ENCODE measurements at places on chromosomes 3 and 15. TPM values are rescaled to one million over a fixed set of nuclear protein-coding genes. Genes with fewer than 3 reads are reported as not detected.

DNA sequence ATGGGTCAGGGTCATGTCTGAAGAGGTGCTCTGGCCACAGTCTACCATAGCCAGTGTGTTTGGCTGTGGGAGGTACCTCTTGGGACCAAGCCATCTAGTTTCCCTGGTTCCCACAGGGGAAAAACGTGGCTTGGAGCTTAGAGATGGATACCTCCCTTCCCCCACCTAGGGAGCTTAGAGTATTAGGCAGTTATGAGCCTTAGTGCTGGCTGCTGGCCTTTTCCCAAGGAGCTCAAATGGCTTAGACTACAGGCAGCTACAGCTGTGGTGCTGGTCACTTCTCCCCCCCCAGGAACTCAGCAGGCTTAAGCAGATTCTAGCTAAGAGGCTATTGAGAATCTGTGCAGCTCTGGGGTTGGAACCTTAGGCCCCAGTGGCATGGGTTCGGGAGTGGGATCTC lies 591.2 kb downstream of the NSUN3 start:
- no peak for DNase-seq

C3orf80 gene
- total RNA-seq, result 1.0 TPM

- no peak for DNase-seq
These were observed 1121.4 kb upstream of the ALCAM start for GRCh38 chr3:104245261-104245660.

- DNase-seq, result no peak
These were observed 45.5 kb downstream of the TFG start for GRCh38 chr3:100754563-100755334.

DNA sequence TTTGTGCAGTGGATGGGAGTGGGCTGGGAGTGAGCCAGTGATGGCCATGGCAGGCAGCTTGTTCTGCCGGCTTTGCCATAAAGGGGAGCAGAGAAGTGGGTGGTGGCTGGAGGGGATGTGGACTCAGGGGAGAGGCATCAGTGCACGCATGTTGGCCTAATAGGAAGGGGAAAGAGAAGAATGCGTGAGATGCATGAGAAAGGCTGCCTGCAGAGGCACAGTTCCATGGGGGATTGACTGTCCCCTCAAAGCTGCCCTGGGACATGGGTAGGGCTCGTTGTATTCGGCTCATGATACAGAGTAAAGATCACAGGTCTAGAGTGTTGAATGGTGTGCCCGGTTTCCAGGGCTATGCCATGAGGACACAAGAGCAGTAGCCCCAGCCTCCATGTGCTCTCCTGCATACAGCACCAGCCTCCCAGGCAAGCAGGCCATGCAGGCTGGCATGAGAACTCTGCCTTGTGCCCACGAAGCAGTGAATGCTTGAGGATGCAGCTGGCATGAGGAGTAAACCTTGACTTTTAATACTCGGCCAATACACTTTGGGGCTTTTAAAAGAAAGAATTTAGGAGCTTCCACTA lies 68.0 kb upstream of the SNRPA1 start:
- no peak for DNase-seq

- no peak for DNase-seq
These were observed 40.9 kb upstream of the RGMA start for GRCh38 chr15:93129702-93130488.

- no peak for DNase-seq
These were observed 8.3 kb downstream of the PLD1 start for GRCh38 chr3:171801738-171802589.

ARRDC4 gene
- 36.7 TPM for total RNA-seq

IL16 gene
- total RNA-seq, result 10.6 TPM

- no peak for DNase-seq
These were observed 2.8 kb downstream of the SCAANT1 start for GRCh38 chr3:63909431-63909830.

PLD1 gene
- 43.3 TPM for total RNA-seq

SLC9A9 gene
- 46.2 TPM for total RNA-seq

DNA sequence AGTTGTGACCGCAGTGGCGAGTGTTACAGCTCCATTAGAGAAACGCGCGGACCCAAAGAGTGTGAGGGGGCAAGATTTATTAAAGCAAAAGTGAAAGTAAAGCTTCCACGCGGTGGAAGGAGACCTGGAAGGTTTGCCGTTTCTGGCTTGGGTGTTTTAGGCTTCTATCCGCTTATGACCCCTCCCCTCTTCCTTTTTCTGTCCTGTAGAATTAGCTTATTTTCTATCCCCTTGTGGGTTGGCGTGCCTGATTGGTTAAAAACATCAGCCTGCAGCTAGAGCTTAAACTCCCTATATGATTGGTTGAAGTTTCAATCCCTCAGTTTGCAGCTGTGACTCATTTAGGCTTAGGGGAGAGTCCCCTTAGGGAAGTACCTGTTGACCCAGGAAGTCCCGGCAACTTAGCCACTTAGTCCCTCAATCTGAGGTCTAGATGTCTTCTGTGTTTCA lies 39.6 kb downstream of the C3orf38 start:
- no peak for DNase-seq

- no peak for DNase-seq
These were observed 18.3 kb downstream of the THBS1 start for GRCh38 chr15:39598958-39599845.

SPINK8 gene
- total RNA-seq, result not detected

PPP1R14D gene
- total RNA-seq, result not detected

- no peak for DNase-seq
These were observed 95.9 kb downstream of the TLE3 start for GRCh38 chr15:70001859-70002258.

GRCh38 chr3:49399461-49399860 lies 12.3 kb downstream of the RHOA start:
- DNase-seq, result no peak

KLHL25 gene
- total RNA-seq, result 3.6 TPM

GRCh38 chr3:61858054-61858453 lies 296.7 kb downstream of the PTPRG start:
- no peak for DNase-seq
